Posterior vena cava (tissue), 2 donors: ENCODE measurements at places on chromosomes 6 and 20. TPM values are rescaled to one million over a fixed set of nuclear protein-coding genes. Genes with fewer than 3 reads are reported as not detected.

DNA sequence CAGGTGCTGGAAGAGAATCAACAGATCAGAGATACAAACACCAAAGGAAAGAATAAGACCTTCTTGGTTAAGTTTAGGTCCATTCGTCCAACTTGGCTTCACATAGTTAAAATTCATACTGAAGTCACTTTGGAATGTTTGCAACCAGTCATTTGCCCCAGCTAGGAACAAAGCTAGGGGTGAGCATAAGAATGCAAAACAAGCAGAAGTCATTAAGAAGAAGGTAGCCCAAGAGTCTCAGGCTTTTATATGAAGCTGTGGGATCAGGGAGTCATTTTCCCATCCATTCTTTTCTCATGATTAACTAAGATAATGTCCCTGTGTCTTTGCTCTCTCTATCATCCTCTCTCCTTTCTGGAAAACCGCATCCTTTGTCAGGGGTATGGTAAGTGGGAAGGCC lies 51.5 kb upstream of the TMEM170B start:
- DNase-seq, result no peak

The CLIC5 gene
- 9.4 TPM for total RNA-seq

GRCh38 chr20:16491294-16491905 lies 81.8 kb downstream of the KIF16B start:
- DNase-seq, result no peak

The UST gene
- 15.2 TPM for total RNA-seq

- DNase-seq, result no peak
Measured at GRCh38 chr6:51844336-51844735, 243.1 kb downstream of the PKHD1 start.

GRCh38 chr6:118281291-118281690 lies 266.8 kb upstream of the PLN start:
- no peak for DNase-seq

DNA sequence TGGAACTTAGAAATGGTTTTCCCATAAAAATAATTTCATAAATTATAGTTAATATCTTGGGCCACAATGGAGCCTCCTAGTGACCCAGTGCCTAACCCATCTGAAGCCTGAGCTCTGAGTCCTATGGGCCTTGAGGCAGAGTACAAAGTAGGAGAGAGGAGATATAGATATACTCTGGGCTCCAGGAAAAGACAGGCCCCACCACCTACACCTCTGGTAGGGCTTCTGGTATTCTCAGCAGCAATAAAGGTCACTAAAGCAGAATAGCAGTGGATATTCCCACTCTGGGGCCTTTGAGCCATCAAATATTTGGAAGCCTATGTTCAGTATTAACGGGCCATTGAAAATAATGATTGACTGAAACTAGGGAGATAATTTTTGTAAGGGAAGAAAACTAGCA lies 24.1 kb downstream of the CYP39A1 start:
- no peak for DNase-seq

DNA sequence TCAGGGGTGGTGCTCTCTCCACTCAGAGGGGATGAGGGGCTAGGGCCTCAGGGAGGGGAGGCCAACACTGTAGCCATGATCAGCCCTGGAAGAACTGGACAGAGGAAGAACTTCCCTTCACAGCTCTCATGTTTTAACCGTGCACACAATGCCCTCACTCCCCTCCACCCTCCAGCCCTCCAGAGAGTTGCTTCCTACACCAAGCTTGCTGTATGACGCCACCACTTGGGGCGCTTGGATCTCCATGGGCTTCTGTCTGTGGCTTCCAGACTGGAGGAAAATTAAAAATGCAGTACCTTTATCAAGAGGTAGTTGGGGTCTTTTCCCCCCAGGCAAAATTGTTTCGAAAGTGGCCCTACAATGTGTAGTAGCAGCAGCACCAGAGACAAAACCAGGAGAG lies 48.4 kb downstream of the ARHGAP40 start:
- DNase-seq, result no peak

DNA sequence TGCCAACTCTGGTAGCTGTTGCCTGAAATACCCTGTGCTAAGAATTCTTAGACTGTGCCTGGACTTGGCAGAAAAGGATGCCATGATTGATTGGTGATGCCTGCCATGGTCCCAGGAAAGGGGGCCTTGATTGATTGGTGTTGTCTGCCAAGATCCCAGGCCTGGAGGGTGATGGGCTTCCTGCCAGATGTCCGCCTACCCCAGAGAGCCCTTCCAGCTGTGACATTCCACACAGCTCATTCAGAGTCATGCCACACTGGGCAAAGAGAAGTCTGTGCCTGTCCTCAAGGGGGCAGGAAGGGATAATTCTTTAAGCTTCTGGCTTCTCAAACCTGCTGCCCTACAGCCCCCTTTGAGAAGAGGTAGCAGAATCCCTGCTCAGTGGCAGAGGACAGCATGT lies 24.6 kb downstream of the RIMS4 start:
- DNase-seq, result no peak

DNA sequence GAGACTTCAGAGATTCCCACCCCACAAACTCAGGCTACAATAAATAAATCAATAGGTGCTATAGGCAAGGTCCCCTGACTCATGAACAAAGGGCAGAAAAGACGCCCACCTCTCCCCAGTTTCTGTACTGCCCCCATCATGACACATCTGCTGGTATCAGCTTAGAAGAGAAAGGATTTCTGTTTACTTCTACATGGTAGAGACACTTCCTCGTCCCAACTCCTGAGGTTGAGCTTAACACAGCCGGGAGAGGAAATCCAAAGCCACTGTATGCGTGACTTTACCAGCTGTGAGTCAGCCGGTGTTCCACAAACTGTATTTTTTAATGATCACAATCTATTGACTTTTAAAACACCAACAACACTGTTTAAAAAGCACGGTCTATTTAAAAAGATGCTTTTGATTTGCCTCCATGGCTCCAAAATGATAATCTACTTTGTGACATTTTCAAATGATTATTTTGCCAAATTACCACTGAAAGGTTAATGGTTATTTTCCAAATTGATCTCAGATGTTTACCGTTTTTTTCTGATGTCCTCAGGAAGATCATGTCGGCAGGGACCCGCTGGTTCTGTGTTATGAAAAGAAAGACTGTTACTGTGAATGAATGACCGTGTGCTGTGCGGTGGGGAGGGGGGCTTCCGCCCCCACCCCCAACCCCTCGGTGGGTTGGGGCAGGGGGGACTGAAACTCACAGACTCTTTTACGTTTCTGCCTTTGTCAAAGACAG lies 72.5 kb downstream of the ATP9A start:
- no peak for DNase-seq

The ARMH2 gene
- total RNA-seq, result not detected

The PSORS1C2 gene
- total RNA-seq, result not detected

- DNase-seq, result no peak
Measured at GRCh38 chr20:1062334-1063010, 55.9 kb upstream of the PSMF1 start.

The BPI gene
- 0.65 TPM for total RNA-seq

The TFAP2D gene
- not detected for total RNA-seq
